ENCODE measurements at places on chromosomes 2 and 18.
A peak's percentile ranks its signal among the peaks of the same experiment; 100 is the strongest.

GRCh38 chr2:96940980-96941775, 45.2 kb downstream of the FAM178B start:
- no peak for DNase-seq

DNA sequence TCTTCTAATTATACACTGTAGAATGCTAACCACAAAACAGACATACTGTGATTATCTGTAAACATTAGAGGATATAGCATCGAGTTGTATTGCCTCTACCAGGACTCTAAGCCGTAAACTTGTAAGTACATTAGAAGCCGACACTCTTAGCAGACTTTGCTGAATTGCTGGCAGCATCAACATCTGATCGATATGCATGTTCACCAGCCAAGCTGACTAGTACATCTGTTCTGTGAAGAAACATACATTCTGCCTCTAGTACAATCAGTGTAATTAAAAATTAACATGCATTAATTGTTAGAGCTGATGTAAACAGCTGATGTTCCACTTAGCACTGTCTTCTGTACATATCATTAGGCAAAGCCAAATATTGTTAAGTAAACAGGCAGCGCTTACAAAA, 502.2 kb downstream of the NR4A2 start:
- DNase-seq = no peak

- DNase-seq = peak; percentile 8
Measured at GRCh38 chr2:27664154-27664574, 475 bp downstream of the SLC4A1AP start.

DNA sequence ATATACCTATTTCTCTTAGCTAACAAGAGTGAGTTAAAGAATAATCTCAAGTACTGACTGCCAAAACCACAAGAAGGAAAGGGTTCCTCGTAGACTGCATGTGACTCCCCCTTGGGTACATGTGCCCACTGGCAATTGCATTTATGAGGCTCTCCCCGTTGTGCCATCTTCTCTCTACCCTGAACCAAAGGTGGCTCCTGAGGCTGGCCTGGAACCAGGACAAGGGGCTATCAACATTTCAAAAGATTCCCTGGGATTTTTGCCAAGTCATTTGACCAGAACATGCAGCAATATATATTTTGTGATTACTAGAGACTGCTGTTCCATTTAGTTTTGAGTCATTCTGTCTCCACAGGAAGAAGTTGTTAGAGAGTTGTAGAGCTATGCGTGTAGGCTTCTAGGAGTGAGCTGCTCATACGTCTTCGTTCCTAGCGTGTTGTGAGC, 45.8 kb downstream of the LAMA3 start:
- DNase-seq = peak; percentile 33

- DNase-seq = no peak
Measured at GRCh38 chr2:212117926-212118325, 420.7 kb downstream of the ERBB4 start.

DNA sequence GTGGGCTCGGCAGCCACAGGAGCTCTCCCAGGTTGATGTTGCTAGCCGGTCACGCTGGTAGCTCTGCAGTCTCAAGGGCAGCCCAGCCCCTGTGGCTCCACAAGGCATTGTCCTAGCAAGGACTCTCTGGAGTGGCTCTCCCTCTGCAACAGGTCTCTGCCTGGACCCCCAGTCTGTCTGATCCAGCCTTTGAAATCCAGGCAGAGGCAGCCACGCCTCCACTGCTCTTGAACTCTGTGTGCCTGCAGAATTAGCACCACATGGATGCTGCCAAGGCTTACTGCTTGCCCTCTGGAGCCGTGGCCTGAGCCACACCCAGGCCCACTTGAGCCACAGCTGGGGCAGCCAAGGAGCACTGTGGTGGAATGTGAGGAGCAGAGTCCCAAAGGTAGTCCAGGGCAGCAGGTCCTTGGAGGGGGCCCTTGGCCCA, 43.0 kb upstream of the FAHD2A start:
- DNase-seq = no peak

- DNase-seq = peak; percentile 16
Measured at GRCh38 chr2:63755216-63755615, 86.5 kb upstream of the UGP2 start.

DNA sequence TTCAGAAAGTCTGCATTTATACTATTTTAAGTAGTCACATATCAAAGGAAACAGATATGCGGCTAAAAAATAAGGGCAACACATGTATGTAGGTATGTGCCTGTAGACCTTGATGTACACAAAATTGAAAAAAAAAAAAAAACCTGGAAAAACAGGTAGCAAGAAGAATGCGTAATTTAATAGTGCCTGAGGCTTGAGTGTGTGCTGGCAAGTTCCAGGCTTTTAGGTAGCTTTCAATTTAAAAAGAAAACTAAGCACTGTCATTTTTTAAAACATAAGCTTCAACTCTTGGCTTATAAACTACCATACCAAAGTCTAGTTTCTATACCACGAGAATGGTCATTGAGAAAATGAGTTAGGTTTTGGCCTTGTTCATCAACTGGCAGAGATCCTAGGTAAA, 72.3 kb downstream of the OTX1 start:
- DNase-seq = no peak

DNA sequence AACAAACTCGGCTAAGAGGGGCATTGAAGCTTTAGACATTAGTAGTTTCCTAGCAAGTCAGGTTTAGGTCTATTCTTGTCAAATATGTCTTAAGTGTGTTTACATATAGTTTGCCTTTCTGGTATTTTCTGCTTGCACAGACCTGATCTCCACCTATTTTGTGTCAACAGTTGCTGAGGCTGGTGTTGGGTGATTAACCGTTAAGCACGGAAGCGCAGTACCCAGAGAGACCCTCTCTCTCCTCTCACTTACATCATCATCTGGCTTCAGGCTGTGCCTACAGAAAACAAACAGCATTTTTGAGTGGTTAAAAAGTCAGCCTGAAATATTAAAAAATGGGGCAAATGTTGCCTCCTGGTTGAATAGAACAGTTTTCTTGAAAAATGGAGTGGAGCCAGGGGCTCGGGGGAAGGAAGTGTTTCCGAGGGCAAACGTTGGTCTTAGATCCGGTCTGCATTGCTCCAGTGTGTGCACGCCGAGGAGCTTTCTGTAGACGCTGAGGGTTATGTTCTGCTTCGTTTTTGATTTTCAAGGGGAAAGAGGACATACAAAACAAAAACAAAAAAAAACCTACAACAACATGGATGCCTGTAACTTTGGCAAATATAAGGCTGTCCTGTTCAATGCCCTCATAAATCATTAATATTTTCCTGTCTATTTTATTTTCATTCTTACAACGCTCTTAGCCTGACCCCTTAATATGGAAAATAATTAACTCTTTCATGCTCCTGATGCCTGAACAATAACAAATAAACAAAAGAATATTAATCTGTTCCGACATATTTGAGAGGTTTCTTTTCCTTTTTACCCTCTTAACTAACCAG, 120.8 kb downstream of the MEIS1 start:
- no peak for DNase-seq

GRCh38 chr2:85653996-85654395, 14.0 kb downstream of the SFTPB start:
- DNase-seq = peak; percentile 45

DNA sequence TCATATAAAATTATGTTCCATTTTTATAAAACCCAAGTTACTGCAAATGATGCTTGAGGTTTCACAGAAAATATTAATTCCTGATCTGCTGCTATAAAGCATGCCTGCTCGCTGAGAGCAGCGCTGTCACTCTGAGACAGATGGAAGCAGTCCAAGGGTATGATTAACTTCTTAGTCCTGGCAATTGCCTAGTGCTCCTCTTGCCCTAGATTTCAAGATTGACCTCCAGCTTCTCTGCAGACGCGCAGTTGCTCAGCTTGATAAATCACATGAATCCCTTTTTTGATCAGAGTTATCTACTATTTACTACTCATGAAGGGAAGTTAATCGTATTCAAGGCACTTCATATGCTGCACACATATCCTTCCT, 154.6 kb upstream of the REV1 start:
- no peak for DNase-seq

GRCh38 chr18:13217466-13217961, 1.0 kb upstream of the LDLRAD4 start:
- DNase-seq = peak; percentile 66

DNA sequence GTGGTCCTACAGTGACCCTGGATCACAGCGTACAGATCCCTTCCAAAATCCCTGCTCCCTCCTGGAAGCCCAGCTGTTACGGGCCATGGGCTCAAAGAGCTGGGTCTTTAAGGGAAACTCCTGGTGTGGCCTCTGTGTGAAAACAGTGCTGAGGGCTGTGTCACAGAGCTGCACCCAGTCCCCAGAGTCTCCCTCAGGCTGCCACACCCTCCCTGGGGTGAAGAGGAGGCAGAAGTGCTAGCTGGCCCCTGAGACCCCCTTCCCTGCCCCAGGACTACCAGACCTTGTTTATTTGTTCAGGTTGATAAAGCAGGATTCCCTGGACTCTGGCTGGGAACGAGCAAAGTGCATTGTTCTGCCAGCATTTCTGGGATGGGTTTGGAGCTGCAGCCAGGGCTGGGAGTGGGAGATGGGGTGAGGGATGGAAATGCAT, 7.7 kb downstream of the ATOH8 start:
- DNase-seq = no peak

GRCh38 chr2:235463893-235464292, 29.9 kb upstream of the AGAP1 start:
- DNase-seq = no peak

DNA sequence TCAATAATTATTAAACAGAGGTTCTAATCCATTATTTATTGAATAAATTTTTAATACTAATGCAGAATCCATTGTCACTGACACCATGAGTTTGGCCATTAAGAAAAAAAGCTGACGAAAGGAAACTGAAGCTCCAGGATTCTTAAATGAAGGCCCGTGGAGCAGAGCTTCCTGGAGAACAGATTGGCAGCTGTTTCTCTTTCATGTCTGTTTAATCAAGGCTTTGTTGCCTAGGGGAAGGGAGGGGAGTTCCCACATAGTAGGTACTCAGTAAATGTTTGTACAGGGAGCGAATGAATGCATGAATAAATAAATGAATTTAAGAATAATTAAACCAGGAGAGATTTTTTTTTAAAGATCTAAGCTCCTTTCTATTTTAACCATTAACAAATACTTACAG, 315.1 kb upstream of the KLHL29 start:
- DNase-seq = no peak

DNA sequence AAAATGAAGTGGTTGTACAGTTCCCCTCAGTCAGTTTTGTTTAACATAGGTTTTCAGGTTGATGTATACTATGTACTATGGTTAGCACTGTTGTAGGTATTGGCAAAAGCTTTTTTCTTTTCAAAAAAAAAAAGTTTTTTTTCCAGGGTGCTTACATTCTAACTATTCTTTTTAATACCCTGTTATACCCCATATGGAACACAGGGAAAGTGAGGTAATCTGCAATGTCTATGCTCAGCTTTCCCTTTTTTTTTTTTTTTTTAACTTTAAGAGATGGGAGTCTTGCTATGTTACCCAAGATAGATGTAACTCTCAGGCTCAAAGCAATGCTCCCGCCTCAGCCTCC, 590 bp upstream of the CCDC138 start:
- peak; percentile 8 for DNase-seq

DNA sequence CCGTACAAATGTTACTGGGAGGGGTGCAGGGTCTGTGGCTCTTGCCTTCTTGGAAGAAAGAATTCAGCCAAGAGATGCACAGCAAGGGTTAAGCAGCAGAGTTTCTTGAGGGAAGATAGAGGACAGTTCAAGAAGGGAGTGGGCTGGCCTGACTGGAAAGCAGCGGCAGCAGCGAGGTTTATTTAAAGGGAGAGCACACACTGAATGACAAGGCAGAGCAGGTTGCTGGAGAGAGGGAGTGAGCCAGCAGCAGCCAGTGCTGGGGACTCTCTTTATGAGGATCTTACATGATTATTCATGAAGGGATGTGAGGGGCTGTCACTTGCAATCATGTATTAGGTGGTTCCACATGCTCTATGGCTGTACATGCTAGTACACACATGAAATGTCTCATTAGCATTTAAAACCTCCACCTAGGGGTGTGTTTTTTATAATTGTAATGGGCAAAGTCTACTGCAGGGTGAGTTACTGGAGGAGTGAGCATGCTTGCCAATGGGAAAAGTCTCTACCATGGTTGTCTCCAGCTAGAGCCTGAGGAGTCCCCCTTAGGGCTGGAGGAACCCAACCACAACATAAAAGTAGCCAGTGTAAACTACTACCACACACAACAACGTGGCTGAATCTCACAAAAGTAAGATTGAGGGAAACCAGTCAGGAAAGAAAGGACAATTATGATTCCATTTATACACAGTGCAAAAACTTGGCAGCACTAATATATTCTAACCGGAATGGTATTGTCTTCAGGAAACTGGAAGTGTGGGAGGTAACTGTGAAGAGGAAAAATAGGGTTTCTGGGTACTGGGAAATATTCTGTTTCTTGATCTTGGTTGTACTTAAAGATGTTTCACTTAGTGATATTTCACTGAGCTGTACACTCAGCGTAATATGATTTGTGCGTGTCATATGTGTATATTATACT, 87.6 kb upstream of the FAM110C start:
- no peak for DNase-seq

DNA sequence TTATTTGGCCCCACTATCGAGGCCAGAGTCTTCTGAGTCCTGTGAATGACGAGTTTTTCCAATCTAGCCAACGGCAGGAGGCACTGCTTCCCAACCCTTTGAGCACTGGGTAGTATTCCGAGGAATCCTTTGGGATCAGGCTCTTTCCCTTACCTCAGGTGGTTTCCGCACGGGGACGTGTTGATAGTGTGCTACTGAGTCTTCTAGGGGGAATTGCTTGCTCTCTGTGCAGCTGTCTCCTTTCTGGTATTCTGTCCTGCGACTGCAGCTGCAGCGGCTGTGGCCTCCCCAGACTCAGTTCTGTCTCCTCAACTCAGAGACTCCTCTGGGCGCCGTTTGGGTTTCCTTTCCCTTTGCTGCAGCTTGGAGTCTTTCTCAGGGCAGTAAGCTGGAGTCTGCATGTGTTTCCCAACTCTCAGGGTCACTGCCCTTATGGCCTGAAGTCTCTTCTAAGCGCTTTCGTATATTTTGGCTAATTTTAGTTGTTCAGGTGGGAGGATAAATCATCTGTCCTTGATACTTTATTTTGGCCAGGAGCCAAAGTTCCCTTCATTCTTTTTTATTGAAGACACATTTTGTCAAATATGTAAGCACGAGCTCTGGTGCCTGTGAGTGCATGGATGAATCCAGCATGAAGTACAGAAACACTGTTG, 118.4 kb downstream of the MAP4K4 start:
- DNase-seq = no peak

DNA sequence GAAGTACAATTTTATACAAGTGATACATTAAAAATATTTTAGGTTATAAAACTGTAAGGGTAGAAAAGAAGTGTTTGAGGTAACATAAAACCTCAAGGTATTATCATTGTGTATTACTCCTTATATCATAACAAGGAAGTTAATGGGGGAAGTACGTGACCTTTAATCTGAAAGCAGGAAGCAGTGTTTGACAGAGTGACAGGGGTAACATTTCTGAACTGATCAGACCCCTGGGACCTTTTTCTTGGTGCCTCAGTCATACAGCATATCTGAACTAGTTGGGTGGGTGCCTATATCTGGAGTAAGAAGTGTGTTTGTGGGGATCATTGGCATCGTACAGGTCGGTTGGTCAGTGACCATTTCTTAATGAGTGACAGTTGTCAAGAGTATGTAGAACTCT, 43.0 kb downstream of the MALT1 start:
- peak; percentile 26 for DNase-seq

GRCh38 chr2:111201214-111201613, 80.5 kb downstream of the BCL2L11 start:
- no peak for DNase-seq
